ENCODE measurements at places on chromosomes 4 and X. TPM values are rescaled to one million over a fixed set of nuclear protein-coding genes. Genes with fewer than 3 reads are reported as not detected.

CCDC158 gene
- total RNA-seq = not detected

PRDM8 gene
- 15.0 TPM for total RNA-seq

DNA sequence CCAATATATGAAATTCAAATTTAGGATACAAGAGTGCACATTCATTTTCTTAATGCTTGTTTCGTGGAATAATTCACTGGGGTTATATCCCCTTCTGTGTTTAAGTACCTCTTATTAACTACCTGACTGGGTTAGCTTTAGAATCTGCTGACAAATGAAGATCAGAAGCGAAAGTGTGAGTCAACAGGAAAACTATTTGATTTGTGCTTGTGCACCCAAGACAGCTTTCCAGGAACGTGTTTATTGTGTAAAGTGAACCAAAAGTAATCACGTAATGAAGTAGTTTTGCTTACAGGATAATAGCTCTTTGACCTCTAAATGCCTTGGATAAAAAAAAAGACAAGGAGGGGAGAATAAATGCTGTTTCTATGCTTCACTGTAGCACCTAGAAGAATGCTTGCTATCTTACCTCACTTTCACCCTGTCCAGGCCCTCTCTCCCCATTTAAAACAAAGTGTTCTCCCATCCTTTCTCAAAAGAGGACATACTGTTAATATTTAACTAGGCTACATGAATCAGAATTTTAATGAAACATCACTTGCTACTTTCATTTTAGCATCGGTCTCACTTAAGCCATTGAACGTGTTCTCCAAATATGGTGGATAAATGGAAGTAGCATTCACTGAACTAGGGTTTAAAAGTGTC, 141.9 kb downstream of the THOC2 start:
- DNase-seq = no peak

DNA sequence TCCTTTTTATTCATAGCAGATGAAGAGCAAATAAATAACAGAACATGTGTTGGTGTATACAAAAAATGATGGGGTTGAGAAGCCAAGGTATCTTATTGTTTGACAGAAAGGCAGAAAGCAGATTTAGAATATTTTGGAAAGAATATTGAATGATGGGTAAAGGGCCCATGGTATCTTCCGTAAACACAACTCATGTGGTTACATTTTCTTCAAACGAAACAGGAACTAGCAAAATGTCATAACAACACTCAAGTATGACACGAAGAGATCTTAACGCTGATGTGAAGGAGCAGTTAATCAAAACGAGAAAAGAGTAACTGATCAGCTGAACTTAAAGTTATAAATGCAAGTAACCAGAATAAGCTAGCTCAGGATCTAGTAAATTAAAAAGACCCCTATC, 195.7 kb upstream of the GK2 start:
- DNase-seq = no peak

JCHAIN gene
- not detected for total RNA-seq

- DNase-seq = peak; percentile 8
These were observed 195.7 kb upstream of the IL1RAPL1 start for GRCh38 chrX:28391528-28391927.

- no peak for DNase-seq
These were observed 17.5 kb downstream of the BRWD3 start for GRCh38 chrX:80792205-80792604.

PCDH7 gene
- 1.2 TPM for total RNA-seq

GRCh38 chr4:35358001-35358584, 886.2 kb downstream of the ARAP2 start:
- DNase-seq = peak; percentile 71

GRCh38 chr4:3871181-3871852, 105.1 kb downstream of the ADRA2C start:
- DNase-seq = no peak

GRCh38 chr4:76485450-76485849, 50.4 kb downstream of the SHROOM3 start:
- DNase-seq = peak; percentile 43

DNA sequence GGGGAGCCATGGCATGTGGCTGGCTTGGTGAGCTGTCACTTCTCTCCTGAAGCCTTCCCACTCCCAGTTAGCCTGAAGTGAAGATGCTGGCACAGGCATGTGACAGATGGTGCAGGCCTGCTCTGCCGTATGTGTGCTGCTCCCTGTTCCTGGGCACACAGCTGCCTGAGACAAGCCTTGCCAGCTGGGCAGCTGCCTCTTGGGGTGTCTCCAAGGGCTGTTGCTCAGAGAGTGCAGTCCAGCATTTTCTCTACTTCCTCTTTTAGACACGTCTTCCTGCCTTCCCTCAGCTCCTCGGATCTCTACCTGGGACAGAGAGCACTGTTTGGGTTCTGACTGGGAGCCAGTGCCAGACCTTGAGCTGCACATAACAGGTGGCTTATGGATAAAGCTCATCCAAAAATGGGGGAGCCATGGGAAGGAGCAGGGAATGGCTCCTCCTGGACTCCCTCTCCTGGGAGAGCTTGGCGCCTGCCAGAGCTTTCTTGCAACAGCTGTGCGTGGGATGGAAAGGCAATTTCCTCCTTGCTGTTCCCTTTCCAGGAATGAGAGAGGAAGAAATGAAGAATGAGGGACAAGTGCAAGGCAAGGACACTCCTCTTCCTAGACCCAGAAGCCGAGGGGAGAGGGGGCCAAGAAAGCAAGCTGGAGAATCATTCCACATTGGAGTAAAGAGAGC, 132.9 kb downstream of the MSL3 start:
- no peak for DNase-seq

BEX4 gene
- not detected for total RNA-seq

DNA sequence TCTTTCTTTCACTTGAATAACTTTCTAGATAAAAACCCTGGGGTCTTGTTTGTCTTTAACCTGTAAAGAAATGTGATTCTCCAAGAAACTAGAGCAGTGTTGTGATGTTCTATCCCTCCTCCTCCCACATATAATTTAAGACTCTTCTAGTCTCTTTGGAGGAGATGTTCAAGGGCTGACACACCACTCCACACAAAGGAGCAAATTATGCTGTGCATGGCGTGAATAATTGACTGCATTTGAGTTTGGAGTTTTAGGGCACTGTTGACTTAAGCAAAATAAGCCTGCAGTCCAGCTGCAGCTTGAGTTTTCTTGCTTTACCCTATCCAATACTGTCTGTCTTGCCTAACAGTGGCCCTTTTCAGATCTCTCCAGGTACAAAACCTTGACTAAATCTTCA, 119.7 kb downstream of the CHRDL1 start:
- no peak for DNase-seq

- DNase-seq = no peak
These were observed at the start of gene TRIM2 for GRCh38 chr4:153204247-153204671. Gene TRIM2, plus strand, starts transcription at chr4:153204443. Its CDS starts 88 bp downstream, at chr4:153204531.

PNMA6A gene
- total RNA-seq = not detected

GRCh38 chrX:153319295-153320046, 2.1 kb downstream of the PNMA6F start:
- DNase-seq = no peak

OPRPN gene
- total RNA-seq = not detected

DNA sequence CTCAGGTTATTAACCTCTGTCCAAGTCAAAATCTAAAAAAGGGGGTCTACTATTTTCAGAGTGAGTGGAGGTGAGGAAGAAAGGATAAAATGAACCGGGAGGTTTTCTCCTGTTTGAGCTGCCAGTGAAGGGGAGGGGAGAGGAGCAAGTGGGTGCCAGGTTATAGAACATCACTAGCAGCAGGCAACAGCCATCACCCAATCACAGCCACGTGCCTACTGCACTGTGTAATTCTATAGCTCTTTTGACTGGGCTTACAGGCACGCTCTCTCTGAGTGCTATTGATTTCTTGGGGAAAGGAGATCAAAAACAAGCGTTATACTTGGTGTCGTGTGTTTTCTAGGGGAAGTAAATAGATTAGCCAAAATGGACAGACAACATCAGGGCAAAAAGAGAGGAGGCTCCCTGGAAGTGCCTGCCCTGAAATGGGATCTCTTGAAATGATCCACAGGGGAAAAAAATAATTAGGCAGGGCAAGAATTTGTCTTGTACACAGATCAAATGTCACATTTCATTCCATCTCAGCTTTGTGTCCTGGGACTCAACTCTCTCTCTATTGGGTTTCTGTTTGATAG, 300.5 kb upstream of the LCORL start:
- no peak for DNase-seq

GPC3 gene
- total RNA-seq = not detected

- peak; percentile 25 for DNase-seq
These were observed 3.8 kb upstream of the CENPC start for GRCh38 chr4:67549123-67549522.

GAGE12E gene
- total RNA-seq = not detected

TCEAL1 gene
- total RNA-seq = 21.9 TPM

GRCh38 chrX:51406688-51407519, 74.3 kb downstream of the NUDT10 start:
- no peak for DNase-seq

NEIL3 gene
- 13.1 TPM for total RNA-seq

DNA sequence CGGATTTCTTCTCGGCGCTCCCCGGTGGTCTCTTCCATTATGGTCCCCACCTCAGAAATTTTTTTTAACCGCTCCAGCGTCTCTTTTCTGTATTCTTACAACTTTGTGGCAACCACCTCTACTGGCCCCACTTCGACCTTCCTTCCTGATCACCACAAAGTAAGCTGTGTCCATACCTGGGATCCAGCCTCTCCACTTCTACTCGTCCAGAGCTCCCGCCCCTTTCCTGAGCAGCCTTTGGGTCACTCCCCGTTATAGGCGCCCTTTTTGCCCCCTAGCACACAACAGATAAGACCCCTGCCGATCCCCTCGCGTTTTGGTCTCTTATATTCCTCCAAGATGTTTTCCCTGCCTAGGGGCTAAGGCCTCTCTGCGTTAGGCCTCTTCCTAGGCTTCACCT, 557 bp downstream of the PIGG start:
- DNase-seq = no peak

RBM46 gene
- not detected for total RNA-seq

- DNase-seq = peak; percentile 80
These were observed 66.3 kb upstream of the FAM9C start for GRCh38 chrX:13110433-13111324.

SSX2 gene
- not detected for total RNA-seq

DNA sequence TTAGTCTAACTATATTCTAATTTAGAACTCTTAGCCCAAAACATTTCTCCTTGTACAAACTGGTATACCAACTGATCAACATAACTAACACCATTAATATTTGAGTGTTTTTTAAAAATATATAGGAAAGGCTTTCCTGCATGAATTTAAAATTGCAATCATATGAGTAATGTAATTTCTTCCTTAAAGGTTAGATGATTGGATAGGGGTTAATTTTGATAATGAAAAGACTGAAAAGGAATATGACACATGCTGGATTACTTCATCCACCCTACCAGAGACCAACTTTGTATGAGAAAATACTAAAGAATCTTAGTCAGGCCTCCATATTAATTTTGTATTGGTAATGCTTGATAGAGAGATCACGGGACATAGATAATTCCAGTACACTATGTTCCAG, 25.1 kb upstream of the PLS3 start:
- DNase-seq = no peak

GRCh38 chr4:138062929-138063328, 179.2 kb downstream of the SLC7A11 start:
- peak; percentile 62 for DNase-seq

CXCL9 gene
- total RNA-seq = not detected

DNA sequence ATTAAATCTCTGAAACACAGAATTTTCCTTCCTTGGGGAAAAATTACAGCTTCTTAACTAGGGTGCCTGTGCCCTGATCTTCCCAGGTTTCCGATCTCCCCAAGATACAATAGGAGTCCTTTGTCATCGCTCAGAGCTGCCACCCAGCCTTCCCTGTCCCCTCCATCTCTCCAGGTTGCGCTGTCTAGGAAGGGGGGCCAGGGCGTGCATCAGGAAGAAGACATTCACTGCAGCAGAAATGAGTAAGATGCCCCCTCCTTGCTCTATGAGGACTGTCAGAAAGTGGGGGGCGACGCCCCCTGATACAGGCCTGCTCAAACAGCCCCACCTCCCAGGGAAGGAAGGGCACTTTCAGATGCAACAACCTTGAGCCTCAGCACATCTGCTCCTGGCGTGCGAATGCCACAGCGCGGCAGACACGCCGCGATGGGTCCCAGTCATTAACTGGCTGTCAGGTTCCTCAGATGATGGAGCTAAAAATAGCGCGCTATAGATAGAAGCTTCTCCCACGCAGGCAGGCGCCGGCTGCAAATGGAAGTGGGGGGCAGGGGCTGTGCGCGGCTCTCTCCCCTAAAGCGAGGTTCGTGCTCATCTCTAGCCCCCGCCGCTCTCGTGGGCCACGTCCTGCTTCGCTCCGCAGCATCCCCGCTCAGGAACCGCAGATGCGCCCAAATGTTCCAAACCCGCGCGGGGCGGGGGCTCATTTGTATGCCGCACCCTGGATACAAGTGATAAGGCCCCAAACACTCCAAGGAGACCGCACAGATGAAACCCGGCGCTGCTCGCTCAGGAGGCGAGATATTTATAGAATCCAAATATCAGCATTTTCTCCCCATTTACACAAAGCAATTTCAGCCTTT, 57.6 kb upstream of the LGI2 start:
- no peak for DNase-seq

CFAP47 gene
- under 0.01 TPM for total RNA-seq

EIF2S3 gene
- 212 TPM for total RNA-seq

VEGFD gene
- 0.37 TPM for total RNA-seq

SAGE1 gene
- 6.9 TPM for total RNA-seq

GRCh38 chrX:21843179-21843578, 3.8 kb downstream of the MBTPS2 start:
- DNase-seq = no peak

TRIML2 gene
- 3.1 TPM for total RNA-seq

DNA sequence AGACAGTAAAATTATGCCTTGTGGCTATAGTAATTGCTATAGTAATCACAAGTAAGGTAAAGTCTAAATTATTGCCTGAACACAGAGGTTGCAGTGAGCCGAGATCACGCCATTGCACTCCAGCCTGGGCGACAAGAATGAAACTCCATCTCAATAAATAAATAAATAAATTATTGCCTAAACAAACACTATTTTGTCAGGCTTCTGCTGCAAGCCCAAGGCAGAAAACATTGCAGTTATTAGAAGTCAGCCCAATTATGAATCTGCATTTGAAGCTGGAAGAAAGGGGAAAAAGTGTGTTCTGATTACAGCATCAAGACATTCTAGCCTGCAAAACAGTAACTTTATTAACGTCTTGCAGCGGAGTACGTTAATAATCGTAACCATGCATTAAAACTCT, 17.1 kb downstream of the HSD17B13 start:
- DNase-seq = no peak

Data from HT1080 (cell line).